ENCODE measurements at places on chromosomes 11 and 22.
A peak's percentile ranks its signal among the peaks of the same experiment; 100 is the strongest.

DNA sequence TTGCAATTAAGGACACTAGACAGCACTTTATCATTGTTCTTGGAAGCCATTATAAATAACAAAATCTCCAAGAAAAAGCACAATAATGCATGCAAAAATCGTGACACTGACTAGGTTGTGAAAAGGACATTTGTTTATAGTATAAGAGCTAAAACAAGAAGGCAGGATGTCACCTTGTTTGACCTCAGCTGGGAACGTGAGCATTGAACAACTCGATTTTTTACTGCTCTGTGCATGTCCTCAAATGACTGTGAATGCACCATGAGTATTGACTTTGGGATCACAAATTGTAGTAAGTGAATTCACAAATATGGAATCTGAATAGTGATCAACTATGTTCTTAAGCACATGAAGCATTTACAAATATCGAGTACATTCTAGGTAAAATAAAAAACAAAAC lies 35.3 kb upstream of the ARHGAP20 start:
- DNase-seq: no peak

DNA sequence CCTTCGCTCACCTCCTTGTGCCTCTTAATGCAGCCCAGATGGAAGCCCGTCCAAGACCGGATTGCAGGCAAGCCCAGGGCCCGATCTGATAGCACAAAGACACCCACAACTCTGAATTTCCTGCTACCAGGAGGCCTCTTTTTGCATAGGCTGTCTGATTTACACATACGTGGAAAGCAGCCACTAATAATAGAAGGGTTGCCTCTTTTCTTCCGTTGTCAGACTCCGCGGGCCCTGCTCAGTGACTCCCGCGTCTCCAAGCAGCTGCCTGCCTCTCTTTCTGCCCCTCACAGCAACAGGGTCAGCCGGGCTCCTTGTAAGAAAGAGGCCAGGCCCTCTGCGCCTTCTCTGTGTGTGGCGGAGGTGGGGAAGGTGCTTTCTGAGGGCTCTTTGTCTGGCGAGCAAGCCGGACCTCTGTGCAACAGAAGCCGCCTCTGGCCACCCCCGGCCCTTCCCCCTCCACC lies 26.7 kb downstream of the FLI1 start:
- DNase-seq: no peak

DNA sequence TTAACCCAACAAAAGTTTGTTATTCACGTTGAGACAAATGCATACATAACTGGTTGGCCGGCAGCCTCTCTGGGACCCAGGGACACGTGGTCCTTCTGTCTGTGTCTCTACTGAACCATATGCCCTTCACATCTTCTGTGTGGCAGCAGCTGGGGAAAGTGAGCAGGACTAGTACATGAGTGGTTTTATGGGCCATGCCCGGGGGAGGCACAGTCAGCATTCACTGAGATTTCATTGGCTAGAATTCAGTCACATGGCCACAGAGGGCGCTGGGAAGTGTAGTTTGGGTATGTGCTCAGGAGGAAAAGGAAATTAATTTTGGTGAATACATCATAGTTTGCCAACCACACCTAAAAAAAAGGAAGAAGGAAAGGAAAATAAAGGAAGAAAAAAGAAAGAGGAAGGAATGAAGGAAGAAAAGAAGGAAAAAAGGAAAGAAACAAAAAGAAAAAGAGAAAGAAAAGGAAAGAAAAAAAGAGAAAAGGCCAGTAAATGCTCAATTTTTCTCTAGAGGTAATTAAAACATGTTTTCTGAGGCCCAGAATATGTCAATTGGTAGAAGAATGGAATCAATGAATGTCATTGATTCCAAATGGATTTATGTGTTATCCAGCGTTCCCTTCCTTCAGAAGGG lies 55.9 kb upstream of the KIRREL3 start:
- DNase-seq: no peak

DNA sequence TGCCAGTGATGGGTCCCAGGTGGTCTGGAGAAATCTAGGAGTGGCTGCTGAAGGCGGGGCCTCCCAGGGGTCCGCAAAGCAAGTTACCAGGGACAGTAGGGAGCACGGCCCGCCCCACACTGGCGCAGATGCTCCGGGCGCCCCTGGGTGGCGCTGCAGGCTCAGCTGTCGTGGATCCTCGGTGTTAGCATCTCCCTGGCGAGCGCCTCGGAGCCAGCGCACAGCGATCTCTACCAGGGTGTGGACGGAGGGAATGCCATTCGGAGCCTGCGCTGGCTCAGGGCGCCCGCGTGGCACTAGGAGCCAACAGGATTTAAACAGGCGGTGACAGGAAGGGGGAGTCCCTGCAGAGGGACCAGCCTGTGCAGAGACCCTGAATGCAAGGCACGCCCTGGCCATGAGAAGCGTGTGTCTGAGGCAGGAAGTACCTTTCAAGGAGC lies 20.2 kb downstream of the FADS3 start:
- peak; percentile 90 for DNase-seq

DNA sequence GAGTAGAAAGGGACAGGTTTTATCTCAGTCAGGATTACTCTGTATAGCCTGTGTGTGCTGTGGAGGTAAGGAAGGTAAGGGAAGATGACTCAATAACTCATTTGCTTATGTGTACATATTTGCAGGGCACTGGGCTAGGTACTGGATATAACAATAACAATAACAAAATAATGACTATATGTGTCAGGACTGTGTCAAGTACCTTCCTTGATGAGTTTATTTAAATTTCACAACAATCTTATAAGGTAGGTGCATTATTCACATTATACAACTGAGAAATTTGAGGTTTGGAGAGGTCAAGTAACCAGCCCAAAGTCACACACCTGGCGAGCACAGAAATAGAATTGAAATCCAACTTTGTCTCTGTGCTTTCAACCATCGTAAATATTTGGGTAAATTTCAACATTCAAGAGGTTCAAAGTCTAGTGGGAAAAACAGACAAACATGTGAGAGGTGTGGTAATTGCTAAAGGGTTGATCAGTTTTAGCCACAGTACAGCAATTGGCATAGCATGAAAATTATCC lies 131.8 kb downstream of the APIP start:
- no peak for DNase-seq

DNA sequence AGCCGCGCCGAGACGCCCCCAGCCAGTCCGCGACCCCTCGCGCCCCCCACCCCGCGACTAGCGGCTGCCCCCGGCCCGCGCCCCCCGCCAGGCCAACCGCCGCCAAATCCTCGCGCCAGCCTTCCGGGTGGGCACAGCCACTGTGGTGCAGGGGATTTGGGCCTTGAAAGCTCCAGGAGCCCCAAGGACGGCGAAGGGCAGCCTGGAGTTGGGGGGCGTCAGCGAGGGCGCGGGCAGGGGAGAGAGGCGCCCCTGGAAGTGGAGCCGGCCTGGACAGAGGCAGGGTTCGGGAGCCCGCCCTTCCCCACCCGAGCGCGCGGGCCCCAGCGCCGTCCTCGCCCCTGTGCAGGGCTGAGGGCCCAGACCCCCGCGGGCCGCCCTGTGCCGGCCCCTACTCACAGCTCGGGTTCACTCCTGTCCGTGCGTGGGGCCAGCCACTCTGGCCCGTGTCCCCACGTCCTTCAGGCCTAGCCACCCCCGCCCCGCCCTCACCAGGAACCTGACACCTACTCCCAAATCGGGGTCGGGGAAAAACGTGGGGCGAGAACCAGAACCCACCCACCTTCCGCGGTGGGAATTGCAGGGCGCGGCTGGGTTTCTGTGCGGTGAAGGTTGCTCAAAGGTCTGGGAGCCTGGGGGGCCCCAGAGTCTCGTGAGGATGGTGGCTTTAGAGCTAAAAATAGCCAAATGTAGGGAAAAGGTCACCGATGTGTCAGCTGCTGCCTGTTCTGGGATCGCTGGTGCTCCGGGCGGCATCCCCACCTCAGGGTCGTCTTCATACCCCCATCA lies at the start of gene CPT1B:
Gene CPT1B (minus strand): TSS at position 441 of the 789 bp plus-strand sequence. CDS start 512 bp downstream, outside the sequence.
- no peak for DNase-seq

GRCh38 chr22:35873426-35873825 lies 155.2 kb downstream of the RBFOX2 start:
- DNase-seq: no peak

- no peak for DNase-seq
Measured at GRCh38 chr22:27801616-27802345, at the start of gene MN1. Gene MN1, minus strand, starts transcription at chr22:27801756. Its CDS starts 1,213 bp downstream, at chr22:27800543.

GRCh38 chr11:35414776-35415175 lies 4.6 kb downstream of the SLC1A2 start:
- no peak for DNase-seq

- no peak for DNase-seq
Measured at GRCh38 chr11:72951888-72952287, 137.7 kb downstream of the ATG16L2 start.

- peak; percentile 59 for DNase-seq
Measured at GRCh38 chr11:108697872-108698473, 33.1 kb downstream of the DDX10 start.

DNA sequence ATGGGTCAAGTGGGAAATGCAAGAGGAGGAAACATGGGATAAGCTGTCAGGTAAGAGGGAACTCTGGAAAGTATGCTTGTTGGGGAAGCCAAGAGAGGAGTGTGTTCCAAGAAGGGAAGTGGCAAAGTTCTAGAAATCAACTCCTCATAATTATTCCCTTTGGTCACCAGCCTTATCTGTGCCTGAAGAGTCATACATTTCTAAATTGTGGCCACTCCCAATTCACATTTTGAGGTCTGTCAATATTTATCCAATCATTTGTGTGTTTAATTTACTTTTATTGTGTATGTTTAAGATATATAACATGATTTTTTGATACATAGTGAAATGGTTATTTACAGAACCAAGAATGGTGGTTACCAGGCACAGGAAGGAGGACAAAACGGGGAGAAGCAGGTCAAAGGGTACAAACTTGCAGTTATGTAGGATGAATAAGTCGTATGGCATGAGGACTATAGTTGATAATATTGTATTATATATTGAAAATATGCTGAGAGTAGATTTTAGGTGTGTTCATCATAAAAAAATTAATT lies 131.7 kb downstream of the GRIA4 start:
- DNase-seq: no peak

DNA sequence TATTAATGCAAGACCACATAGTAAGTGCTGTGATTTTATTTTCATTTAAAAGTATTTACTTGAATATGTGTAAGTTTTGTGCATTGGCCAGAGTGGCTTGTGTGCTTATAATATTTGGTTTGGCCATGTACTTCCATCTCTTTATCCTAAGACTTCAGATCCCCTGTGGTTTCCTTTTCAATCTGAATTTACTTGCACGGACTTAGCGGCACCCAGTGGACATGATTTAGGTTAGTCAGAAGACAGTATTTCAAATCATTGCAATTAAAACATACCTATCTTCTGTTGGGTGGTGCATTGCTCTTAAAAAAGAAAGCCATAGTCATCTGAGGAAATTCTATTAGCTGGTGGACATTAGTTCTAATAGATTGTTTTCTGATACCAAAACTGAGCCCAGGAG lies 30.7 kb downstream of the PIWIL4 start:
- DNase-seq: peak; percentile 2

DNA sequence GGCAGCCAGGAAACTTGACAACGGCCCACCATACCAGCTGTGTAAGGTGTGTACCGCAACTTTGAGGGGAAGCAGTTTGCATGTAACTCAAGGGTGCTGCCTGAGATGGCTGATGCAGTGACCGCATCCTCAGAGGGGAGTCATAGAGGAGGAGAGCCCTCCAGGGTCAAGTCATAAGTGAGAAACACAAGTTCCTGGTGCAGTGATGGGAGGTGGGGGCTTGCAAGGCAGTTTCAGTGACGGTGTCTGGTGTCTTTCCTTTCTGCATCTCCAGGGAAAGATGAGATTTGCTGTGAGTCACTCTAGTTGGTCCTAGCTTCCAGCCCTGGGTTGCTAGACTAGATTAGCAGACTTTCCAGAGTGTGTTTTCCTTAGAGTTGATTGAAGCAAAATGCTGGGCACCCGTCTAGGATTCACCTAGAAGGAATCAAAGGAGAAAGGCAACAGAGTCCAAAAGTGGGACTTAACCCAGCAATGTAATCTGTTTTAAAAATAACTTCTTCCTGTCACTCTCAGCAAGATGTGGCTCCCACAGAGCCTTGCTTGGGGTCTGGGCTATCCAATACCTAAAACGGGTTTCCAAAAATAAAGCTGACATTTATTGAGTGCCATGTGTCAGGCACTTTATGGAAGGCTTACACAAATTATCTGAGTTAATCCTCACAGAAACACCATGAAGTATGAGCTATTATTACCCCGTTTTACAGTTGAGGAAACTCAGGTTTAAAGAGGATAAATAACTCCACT lies 265.4 kb upstream of the PLET1 start:
- no peak for DNase-seq

- DNase-seq: no peak
Measured at GRCh38 chr11:36210529-36210928, 78.7 kb downstream of the COMMD9 start.

DNA sequence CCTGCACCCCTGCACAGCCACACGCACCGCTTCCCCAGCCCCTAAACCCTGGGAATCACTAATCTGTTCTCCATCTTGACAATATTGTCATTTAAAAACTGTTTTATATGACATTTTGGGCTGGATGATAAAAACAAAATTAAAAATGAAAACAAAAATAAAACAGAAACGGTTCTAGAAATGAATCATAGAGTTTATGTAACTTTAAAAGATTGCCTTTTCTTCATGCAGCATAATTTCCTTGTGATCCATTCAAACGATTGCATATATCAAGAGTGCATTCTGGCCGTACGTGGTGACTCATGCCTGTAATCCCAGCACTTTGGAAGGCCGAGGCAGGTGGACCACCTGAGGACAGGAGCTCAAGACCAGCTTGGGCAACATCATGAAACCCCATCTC lies 6.6 kb upstream of the FAM118A start:
- no peak for DNase-seq

- DNase-seq: no peak
Measured at GRCh38 chr22:45481661-45482060, 21.0 kb upstream of the FBLN1 start.

DNA sequence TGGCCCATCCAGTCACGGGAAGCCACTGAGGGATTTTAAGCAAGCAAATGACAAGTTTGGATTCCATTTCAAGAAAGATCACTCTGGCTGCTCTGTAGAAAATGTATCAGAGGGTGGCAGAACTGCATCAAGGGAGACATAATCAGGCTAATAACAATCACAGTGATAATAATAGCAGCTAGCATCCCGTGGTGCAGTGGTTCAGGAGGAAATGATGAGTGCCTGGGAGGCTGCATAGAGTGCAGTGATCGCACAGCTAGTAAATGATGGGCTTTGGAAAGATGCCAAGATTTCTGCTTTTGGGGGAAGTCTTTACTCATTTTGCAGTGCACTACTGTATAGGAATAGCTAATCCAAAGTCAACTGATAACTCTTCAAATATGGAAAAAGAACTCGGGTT lies 35.8 kb downstream of the TNRC6B start:
- no peak for DNase-seq

GRCh38 chr11:1455763-1456060 lies 30.9 kb downstream of the MOB2 start:
- DNase-seq: no peak
